Right renal pelvis (tissue), 4 donors: ENCODE measurements at places on chromosomes 16 and 17.

DNA sequence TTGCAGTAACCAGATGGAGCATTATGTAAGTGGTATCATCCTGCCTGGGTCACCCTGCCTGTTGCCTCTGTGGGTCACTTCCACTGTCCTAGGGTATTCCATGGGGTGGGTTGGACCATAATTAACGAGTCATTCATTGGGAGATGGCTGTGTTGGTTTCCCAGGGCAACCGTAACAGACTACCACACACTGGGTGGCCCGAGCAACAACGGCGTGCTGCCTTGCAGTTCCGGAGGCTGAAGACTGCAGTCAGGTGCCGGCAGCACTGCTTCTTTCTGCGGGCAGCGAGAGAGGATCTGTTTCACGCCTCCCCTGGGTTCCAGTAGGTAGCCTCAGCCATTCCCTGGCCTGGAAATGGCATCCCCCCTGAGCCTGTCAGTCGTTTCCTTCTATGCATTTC lies 28.9 kb upstream of the CMIP start:
- no peak for DNase-seq

- DNase-seq = no peak
These were observed 108.9 kb downstream of the GNAO1 start for GRCh38 chr16:56300242-56300623.

DNA sequence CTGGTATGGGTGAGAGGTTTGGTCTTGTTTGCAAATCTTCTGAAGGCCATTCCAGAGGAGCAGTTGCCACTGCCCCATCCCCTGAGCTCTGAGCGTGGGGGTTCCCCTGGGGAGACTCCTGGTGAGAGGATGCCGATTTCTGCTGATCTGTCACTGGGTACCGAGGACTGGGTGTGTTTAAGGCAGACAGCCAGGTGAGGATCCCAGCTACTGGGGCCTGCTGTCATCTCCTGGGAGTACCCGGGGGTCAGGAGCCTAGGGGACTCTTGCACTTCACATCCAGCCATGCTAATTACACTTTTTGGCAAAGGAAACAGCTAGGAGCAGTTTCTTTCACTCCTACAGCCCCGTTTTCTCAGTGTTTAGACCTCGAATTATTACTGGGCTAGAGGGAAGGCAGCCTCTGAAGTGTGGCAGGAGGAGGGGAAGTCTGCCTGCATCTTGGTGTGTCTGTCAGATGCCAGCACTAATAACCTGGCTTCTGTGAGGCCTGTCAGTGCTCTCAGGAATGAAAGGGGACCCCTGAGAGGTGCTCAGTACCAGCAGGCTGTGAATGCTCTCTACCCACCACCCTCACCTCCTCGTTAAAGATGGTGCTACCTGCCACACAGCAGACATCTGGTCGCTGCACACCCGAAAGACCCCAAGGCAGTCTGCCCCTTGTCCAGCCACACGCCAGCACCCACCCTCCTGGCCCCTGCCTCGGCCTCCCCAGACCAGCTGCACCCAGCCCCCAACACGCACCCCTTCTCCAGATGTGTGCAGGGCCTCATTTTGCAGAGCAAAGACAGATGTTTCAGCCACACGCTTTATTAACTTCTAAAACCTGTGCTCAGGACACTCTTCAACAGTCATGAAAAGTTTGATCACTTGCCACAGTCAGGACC lies 43.2 kb downstream of the SNX20 start:
- no peak for DNase-seq

DNA sequence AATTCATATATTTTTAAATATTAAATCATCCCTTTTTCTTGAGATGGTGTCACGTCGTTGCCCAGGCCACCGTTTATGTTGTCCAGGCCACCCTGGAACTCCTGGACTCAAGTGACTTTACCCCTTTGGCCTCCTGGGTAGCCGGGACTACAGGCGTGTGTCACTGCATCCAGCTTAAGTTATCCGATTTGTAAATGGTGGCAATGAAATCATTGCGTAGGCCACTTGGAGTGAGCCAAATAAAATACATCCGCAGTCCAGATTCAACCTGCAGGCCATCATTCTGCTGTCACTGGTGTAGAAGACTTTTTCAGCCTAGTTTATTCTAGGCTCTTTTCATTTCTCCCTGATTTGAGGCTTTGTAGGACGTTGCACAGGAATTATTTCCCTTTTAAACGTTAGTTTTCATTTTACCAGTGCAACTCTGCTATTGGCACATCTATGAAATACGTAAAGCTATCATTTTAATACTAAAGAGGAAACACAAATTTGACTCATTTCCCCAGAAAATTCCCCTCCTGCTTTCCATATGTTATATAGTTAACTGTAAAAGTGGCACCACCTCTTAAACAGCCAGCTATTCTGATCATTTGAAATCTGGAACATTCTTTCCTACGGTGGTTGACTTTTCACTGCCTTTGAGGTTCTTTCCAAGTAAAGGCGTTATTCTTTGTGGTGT lies 449.8 kb downstream of the MAF start:
- no peak for DNase-seq

GRCh38 chr16:55421226-55421625 lies 57.8 kb upstream of the MMP2 start:
- DNase-seq = no peak

DNA sequence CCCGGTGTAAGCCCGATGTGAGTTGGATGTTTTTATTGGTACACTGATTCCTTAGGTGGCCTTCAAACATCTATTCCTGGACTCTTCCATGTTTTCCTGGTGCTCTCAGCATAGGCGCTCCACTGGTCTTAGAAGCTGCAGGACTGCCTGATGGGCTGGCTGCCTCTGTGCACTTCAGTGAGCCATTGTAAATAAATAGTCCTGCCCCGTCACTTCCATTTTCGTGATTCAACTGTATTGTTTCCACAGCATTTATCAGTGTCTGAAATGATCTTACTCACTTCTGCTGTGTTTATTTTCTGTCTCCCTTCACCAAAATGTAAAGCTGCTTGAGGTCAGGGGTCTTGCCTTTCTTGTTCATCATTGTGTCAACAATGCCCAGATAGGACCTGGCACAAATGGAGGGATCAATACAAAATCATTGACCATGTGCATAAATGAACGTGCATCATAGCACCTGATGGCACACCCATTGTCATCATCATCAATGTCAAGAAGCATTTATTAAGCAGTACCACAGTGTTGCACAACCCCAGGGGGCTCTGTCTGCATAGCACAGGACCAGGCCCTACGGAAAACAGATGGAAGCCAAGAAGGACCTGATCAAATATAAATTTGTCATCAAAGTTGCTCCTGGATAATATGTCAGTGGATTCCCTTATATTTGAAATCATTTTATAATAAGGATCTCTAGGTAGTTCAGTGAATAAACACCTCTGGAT lies 66.6 kb upstream of the CPHXL start:
- DNase-seq = no peak

DNA sequence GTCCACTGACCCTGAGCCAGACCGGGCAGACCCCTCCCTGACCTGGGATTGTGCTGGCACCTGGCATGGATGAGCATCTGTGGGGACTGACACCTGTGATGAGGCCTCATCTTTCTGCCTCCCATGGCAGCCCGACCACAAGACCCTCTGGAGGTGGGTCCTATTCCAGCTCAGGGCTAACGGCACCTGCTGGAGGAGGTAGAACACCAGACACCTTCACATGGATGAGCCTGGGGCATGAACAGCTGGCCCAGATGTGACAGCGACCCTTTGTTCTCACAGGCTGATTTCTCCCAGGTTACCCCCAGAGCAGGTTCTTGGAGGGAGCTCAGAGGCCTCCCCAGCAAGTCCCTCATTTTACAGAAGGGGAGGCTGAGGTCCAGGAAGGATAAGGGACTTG lies 46.4 kb upstream of the PIK3R6 start:
- DNase-seq = no peak
